HEK293T (cell line): ENCODE measurements at places on chromosomes 1 and 21.

DNA sequence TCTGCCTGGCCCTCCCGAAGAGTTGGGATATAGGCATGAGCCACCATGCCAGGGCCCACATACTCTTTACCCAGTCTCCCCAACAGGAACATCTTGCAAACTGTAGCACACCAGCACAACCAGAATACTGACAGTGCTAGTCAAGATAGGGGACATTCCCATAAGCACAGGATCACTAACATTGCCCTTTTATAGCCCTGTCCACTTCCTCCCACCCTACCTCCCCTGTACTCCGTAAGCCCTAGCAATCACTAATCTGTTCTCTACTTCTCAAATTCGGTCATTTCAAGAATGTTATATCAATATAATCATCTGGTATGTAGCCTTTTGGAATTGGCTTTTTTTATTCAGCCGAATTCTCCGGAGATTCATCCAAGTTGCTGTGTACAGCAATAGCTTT, 5.9 kb downstream of the SDHB start:
- DNase-seq: no peak

- DNase-seq: no peak
These were observed 143.1 kb downstream of the S1PR1 start for GRCh38 chr1:101379950-101380349.

DNA sequence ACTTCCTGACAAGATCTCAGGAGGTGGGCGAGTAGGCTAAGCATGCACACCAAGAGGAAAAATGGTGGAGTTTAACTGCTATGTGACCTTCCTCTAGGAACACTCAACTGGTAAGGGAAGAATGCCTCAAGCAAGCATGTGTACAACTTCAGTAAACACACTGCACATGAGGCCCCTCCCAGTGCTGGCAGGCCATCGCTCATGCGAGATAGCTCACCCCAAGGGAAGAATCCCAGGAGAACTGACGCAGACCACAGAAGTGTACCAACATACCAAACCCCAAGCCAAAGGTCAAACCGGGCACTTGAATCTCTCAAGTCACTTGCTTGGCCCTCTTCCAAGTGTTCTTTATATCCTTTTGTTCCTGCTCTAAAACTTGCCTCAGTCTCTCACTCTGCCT, 40.5 kb upstream of the GALNT2 start:
- DNase-seq: no peak

DNA sequence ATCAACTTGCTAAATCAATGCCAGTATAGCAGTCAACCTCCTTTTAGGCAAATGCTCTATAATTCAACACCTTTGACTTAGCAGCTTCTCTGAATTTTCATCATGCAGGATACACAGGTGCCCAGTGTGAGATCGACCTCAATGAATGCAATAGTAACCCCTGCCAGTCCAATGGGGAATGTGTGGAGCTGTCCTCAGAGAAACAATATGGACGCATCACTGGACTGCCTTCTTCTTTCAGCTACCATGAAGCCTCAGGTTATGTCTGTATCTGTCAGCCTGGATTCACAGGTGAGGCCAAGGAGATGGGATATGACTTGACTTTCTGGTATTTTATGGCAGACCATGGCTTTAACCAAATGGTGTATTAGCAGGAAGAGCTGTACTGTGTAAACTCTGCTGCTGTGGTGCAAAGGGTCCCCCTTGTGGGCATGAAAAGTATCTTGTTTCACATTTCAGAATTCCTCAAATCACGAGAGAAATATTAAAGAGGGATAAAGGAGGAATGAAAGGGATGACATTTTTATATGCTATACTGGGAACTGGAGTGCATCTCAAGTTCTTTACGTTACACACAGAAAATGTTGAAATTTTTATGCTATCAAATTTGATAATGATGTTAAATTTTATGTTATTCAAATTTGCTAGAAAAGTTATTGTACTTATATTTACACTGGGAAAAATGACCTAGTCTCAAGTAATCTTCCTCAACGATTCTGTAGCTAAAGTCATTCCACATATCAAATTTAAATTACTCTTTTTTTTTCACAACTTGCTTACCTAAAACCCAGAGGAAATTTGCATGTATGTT, 88.9 kb downstream of the CRB1 start:
- DNase-seq: peak; percentile 44

DNA sequence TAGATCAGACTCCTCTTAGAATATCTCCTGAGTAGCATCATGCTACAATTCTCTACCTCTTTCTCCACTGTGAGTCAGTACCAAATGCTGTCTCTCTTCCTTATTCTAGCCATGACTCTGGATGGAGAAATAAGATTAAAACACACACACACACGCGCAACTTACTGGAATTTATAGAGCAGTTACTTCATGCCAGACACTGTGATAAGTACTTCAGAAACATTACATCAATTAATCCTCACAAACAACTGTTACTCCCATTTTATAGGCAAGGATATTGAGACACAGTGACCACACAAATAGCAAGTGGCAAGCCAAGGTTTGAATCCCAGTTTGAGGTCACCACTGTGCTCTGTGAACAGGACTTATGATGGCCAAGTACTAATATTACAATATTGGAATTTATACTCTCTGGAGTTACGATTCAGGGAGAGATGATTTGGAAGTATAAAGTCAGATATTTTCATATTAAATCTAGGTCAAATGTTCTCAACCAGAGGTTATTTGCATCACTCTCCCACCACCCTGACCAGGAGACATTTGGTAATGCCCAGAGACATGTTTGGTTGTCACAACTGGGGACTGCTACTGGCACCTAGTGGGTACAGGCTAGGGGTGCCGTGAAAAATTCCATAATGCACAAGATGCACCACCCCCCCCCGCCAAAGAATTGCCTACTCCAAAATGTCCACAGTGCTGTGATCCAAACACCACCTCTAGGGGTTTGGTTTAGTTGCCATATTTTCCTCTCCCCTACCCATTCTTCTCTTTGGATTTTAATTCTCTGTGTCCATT, 221.6 kb downstream of the LTN1 start:
- no peak for DNase-seq

DNA sequence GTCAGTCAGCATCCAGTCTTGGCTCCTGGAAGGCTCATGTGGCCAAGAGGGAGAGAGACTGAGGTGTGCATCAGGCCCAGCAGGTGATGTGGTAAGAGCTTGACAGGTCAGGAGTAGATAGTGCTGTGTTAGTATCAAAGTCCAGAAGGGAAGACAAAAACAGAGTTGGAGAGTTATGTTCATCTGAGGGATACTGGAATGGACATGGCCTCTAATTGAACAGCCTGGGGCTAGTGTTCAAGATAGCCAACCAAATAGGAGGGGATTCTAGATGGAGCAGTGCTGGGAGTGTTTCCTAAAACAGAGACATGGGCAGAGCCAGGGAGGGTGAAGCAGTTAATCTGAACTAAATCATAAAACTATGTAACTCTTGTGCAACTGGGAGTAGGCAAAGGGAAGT, 120.7 kb upstream of the MARK1 start:
- DNase-seq: no peak

- DNase-seq: no peak
These were observed 35.8 kb downstream of the PLEKHA6 start for GRCh38 chr1:204323887-204324286.

- no peak for DNase-seq
These were observed 21.1 kb downstream of the KCNN3 start for GRCh38 chr1:154848983-154849382.

DNA sequence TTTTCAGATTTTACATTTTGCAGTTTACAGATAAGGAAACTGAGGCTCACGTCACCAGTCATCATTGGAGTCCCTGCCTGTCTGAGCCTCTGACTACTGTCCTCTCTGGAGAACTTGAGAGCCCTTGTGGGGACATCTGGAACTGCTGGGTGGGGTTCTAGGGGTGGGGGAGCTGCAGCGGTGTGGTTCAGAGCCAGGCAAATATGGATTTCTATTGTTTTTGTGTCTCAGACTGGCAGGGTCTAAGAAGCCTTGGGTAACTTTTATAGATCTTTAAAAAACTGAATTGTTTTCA, 46.9 kb downstream of the IER5 start:
- peak; percentile 67 for DNase-seq
